Left lung (tissue), 14 donors: ENCODE measurements at places on chromosomes 12 and 14. TPM values are rescaled to one million over a fixed set of nuclear protein-coding genes. Genes with fewer than 3 reads are reported as not detected.

Gene SDR9C7
- total RNA-seq = not detected

Gene ACOT6
- total RNA-seq = not detected

GRCh38 chr12:7180685-7181084 lies 8.8 kb upstream of the PEX5 start:
- DNase-seq = no peak

DNA sequence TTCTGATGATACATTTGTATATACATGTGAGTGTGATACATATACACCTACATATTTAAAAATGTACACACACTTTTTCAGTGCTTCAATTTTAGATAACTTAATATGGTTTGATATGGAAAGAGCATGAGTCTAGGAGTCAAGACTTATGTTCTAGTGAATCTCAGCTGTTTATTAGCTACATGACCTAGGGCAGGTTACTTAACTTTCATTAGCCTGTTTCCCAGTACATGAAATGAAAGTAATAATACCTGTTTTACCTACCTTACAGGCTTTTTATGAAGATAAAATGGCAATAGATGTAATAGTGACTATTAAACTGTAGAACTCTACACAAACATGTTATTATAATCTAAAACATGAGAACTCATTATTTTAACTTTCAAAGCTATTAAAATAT lies 39.5 kb downstream of the KIF21A start:
- DNase-seq = no peak

Gene ITGA5
- 142 TPM for total RNA-seq

DNA sequence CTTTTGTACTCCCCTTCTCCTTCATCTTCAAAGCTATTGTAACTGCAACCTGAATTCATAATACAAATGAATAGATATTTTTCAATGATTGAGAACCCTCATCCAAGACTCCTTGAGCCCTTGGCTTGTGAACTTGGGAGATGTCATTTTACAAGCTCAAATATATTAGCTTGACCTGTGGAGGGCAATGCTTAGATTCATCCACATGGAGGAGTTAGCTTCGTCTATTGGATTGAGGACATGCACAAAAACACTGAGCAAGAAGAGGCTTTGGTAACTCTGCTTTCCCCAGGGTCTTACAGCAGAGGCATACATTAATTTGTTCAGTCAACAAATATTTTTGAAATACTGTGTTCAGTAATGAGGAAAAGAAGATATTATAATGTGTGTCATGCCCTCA lies 101.1 kb downstream of the OTOGL start:
- no peak for DNase-seq

DNA sequence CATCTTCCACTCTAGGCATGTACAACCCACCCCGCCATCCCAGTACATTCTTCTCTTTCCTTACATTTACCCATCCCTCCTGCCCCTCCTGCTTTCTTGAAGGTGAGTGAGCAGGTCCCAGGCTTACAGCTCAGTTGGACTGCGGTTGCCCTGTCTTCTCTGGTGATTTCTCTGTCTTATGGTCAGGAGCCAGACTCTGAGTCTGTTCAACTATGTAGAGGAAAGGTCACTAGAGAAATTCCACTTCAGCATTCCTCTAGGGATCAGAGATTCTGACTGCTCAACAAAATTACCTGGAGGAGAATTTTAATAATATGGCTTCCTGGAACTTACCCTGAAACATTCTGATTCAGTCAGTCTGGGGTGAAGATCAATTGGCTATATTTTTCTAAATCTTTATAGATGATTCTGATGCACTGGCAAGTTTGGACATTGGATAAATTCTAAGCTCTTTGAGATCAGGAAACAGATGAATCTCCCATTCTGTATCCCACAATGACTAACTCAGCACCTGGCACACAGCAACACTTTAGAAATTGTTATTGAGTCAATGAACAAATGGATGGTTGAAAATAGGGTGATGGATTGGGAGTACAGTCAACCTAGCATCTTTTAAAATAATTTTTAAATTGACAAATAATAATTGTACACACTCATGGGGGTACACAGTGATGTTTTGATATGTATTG lies 128.6 kb upstream of the HIF1A start:
- DNase-seq = no peak

Gene KLRK1
- total RNA-seq = 4.9 TPM

DNA sequence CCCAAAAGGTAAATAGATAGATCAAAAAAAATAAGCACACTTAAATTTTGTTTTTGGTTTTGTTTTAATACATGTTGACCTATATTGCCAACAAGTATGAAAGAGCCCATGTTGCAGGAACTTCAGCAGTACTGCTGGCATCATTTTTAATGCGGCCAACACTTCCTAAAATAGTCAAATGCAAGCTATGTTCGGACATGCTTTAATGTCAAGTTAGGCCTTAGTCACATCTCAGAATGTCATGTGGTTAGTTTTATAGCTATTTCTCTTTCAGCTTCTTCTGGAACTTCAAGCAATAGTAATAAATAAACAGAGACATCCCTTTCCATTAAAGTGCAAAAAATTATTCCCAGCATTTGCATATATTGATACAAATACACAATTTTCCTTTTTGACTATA lies 153.4 kb downstream of the PIK3C2G start:
- no peak for DNase-seq

DNA sequence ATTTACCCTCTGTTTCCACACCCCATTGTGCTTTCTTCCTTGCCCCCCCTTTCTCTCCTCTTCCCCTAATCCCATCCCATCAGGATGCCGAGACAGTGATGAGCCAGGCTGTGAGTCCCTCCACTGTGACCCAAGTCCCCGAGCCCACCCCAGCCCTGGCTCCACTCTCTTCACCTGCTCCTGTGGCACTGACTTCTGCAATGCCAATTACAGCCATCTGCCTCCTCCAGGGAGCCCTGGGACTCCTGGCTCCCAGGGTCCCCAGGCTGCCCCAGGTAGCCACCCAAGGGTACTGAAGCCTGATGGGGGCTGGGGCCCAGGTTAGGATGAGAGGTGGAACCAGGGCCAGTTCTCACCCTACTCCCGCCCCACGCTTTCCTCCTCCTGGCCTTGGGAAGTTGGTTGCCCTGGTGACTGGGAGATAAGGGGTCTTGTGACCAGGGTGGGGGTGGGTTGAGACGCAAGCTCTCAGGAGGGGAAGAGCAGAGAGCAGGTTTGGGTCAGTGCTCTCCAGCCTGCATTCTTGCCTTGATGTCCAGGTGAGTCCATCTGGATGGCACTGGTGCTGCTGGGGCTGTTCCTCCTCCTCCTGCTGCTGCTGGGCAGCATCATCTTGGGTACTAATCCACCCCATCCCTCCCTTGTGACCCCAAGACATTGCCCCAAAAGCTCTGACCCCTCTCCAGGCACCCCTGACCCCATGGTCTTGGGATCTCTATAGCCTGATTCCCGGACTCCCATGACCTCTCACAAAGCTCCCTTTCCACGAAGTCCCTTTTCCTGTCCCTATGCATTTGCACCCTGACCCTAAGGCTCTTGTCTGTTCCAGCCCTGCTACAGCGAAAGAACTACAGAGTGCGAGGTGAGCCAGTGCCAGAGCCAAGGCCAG lies 1.2 kb downstream of the AMHR2 start:
- DNase-seq = no peak

Gene WIF1
- total RNA-seq = 78.1 TPM

Gene TAS2R50
- total RNA-seq = 1.0 TPM

DNA sequence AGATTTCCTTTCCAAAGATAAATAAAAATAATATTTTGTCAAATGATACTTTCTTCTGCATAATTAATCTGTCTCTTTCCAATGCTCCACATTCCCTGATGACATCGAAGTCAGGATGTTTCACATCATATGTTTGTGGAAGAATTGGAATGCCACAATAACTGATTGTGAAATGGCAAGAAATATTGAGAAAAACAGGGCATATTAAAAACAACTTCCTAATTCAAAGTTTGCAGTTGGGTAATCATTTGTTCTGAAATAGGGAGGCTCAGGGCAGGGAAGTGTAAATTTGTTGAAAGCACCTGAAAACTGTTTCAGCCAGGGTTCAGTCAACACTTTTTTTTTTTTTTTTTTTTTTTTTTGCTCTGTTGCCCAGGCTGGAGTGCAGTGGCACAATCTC lies 50.7 kb downstream of the BCAT1 start:
- DNase-seq = no peak

- no peak for DNase-seq
Observed at GRCh38 chr12:45668641-45669040, 60.9 kb upstream of the ARID2 start.

DNA sequence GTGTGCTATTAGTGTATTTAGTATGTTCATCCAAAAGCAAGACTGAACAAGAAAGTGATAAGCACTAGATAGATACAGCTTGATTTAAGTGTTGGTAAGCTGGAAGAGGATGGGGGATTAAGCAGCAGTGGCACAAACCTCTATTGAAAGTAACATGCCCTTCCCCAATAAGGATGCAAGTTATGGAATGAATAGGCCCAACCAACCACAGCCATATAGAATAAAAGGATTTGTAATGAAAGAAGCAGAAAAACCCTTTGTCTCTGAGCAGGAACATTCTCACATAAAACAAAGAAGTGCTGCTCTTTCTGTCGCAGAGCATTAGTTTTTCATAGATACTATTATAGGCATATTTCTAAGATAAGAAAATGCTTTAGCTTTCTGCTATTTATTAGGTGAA lies 310.7 kb downstream of the IPO8 start:
- DNase-seq = no peak

DNA sequence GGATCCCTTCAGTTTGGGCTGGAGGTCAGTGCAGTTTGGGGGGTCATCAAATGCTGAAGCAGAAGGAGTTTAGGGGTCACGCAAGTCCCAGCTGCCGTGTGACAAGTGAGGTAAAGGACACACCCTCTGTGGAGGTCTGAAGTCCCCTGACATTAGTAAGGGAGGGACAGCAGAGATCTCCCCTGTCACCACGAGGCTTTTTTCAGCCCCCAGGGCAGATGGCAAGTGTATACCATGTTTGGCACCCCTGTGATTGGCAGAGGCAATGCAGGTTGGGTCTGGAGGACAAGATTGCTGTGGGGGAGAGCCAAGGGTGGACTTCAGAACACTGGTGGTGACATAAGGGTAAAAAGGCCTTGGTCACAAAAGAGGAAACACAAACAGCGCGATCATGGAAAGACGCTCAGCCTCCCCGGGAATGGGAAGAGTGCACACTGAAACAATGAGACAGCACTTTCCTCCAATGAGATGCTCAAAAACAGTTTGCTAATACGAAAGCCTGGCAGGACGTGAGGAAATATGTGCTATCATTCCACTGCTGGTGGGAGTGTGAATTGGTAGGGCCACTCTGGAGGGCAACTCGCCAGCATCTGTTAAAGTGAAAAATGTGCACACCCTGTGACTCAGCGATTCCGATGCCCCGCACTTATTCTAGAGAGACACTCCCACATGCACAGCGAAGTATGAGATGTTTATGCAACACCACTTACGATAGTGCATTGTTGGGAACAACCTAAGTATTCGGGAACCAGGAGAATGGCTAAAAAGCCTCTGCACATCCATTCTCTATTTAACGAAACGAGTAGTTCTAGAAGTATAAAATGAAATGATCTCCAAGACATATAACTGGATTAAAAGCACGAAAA lies 14.4 kb upstream of the CD27 start:
- no peak for DNase-seq

- DNase-seq = peak; percentile 33
Observed at GRCh38 chr12:95623554-95624170, 72.4 kb upstream of the USP44 start.

DNA sequence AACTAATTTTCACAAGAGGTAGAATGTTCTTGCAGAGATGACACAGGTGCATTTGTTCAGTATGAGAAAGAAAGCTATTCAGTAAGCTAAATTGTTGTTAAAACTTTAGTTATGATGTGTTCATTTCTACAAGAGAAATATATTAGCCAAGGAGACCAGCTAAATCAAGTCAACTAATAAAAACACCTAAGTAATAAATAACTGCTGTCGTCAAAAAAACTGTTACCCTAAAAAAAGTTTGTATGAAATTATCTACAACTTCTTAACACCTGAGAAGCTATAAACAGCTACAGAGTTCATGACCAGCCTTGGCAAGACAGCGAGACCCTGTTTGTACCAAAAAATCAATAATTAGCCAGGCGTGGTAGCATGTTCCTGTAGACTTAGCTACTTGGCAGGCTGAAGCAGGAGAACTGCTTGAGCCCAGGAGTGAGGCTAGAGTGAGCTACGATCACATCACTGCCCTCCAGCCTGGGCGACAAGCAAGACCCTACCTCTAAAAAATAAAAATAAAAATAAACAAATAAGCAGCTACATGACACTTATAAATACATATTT lies 67.6 kb upstream of the AP4S1 start:
- no peak for DNase-seq

DNA sequence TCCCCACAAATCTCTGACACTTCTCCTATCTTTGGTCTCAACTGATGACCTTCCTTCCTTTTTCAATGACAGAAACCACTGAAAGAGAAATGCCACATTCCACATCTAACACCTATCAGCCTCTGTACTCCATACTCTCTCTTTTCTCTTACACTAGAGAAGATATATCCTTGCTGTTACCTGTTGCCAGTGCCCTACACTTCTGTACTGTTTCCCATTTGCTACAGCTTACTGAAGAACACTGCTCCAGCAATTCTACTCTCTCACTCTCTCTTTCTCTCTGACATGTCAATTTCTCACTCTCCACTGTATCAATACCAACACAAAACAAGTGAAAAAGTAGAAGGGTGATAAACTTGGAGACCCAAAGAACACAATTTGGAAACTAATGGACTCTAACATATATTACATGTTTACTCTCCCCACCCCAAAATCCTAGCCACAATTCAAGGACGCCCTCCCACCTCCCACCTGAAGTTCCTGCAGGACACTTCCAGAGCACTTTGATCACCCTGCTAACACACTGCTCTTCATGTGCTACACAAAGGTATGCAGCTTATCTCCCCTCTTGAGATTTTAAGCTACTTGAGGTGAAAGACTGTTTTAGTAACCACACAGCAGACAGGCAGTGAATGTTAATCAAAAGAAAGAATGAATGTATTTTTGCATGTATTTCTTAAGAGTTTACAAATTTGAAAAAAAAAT lies 95.0 kb downstream of the MED13L start:
- no peak for DNase-seq
